NCI-H1930 (cell line): ENCODE measurements at places on chromosomes 7 and 10.

DNA sequence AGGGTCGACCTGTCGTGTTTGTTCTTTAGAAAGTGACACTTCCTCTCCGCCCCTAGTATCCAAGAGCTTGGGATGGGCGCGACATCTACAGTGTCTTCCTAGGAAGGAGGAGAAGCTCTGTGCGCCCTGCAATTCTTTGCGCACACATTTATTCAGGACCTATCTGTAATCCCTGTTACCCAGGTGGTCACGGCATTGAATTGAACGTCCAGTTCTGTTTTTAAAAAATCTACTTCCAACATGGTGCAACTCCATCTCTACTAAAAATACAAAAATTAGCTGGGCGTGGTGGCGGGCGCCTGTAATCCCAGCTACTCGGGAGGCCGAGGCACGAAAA is 606 bp upstream of the LAMB1 start:
- DNase-seq: no peak

DNA sequence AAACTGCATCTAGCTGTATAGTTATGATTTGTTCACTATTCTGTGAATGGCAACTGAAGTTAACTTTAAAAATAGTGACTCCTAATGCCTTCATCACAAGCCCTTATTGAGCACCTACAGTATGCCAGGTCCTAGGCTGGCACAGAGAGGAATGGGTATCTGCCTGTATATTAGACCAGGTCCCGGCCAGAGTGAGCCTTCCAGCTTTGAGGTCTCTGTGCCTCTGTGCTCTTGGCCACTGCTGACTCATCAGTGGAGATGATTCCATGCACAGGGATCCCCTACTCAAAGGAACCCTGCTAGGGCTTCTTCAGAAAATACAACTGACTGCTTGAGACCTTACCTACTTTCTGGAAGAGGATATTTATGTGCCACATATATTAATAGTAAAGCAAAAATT is 118.4 kb downstream of the GFRA1 start:
- no peak for DNase-seq

DNA sequence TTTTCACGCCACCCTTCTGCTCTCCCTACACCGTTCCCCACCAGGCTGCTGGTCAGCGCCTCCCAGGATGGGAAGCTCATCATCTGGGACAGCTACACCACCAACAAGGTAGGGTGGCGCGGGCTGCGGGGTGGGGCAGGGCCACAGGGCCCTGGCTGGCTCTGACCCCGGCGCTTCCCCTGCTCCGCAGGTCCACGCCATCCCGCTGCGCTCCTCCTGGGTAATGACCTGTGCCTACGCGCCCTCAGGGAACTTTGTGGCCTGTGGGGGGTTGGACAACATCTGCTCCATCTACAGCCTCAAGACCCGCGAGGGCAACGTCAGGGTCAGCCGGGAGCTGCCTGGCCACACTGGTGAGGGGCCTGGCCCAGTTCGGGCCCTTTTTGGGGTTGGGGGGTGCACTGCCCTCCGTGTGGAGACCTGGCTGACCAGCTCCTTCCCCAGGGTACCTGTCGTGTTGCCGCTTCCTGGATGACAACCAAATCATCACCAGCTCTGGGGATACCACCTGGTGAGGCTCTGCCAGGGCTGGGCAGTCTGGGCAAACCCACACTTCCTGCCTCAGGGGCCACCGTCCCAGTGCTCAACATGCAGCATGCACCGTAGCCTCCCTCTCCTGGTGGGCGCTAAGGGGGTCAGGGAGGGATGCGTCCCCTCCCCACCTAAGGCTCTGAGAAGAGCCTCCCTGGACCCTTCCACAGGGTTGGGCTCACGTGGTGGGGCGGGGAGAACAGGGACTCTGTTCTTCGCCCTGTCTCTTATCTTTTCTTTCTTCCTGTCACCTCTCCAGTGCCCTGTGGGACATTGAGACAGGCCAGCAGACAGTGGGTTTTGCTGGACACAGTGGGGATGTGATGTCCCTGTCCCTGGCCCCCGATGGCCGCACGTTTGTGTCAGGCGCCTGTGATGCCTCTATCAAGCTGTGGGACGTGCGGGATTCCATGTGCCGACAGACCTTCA is 4.0 kb downstream of the GNB2 start:
- no peak for DNase-seq

GRCh38 chr10:122853665-122854313 is 8.1 kb upstream of the CUZD1 start:
- no peak for DNase-seq

DNA sequence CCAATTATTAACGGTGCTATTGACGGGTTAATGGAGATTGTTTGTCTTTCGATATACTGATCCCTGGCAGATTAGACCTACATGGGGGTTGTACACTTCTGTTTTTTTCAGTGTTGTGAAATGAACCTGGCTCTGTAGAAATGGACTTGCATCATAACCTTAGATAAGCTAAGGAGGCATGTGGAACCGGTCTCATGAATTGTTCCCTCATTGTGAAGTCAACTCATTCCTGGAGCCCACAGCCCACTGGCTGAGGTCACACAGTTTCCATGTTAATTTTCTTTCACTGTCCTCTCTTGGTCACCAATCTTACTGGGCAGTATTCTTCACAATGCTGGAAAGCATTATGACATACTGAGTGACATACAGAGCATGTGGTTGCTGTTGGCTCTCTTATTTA is 202.8 kb downstream of the BMPER start:
- no peak for DNase-seq

GRCh38 chr10:30359373-30360206 is 10.5 kb upstream of the MTPAP start:
- peak; percentile 0 for DNase-seq

DNA sequence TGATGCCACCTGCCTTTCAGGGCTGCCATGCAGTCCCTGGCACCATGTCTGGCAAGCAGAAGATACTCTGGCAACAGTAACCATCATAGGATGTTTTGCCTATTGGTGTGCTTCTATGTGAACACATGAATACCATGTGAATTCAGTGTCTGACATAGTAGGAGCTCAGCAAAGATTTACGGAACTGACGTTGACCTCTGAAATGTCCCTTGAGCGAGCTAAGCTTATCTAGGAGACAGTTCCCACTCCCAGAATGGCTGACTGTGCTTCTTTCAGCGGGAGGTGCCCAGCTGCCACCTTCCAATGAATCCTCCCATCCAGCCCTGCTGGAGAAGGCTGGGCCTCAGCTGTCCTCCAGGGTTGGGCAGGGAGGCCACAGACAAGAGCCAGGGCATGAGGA is 71.2 kb upstream of the LRRC18 start:
- no peak for DNase-seq
